Endodermal cell (in vitro differentiated cells): ENCODE measurements at places on chromosomes 6 and 20. TPM values are rescaled to one million over a fixed set of nuclear protein-coding genes. Genes with fewer than 3 reads are reported as not detected.
A peak's percentile ranks its signal among the peaks of the same experiment; 100 is the strongest.

SCUBE3 gene
- 0.25 to 0.28 TPM (median 0.27 TPM) in 3 replicates for total RNA-seq

DNA sequence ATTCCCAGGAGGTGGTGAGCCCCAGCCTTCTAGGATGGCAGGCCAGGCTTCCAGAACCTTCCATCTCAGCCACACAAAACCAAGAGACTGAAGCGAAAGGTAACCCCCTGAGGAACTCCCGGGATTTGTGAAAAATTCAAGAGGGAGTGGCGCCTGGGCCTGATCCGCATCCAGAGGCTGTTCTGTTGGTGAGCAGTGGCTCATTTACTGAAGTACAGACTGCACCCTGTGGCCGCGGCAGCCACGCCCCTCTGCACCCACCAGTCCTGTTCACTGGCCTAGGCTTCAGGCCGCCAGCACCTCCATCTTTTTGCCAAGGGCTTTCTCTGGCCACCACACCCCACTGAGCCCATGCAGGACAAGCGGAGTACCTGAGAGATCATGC lies 79.1 kb upstream of the PTPN1 start:
- no peak for DNase-seq

DNA sequence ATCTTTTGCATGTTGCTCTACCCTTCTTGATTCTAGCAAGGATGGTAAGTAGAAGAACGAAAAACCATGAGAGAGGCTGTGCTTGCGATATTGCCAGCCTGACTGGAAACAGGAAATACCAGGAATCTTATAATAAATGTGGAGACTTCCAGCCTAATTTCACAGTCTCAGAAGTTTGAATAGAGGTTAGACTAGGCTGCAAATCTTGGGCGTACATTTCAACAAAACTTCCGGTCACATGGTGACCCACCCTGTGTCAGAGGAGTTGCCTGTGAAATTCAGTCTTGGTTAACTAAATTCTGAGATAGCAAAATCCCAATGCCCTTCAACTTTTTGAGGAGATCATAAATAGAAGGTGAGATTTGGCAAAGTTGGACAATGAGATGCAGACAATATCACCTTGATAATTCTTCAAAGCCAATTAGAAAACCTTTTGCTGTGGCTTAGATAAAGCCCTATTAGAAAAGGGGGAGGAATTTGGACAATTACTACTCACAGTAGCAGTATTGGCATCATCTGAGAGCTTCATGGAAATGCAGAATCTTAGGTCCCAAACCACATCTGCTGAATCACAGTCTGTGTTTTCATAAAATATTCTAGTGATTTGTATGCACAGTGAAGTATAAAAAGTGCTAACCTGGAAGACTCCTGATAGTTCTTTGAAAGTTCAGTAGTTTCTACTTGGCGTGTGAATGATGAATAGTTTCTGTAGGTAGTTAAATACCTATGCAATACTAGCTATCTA lies 262.0 kb upstream of the JAG1 start:
- no peak for DNase-seq

OTOR gene
- total RNA-seq: not detected in 2 replicates

DNA sequence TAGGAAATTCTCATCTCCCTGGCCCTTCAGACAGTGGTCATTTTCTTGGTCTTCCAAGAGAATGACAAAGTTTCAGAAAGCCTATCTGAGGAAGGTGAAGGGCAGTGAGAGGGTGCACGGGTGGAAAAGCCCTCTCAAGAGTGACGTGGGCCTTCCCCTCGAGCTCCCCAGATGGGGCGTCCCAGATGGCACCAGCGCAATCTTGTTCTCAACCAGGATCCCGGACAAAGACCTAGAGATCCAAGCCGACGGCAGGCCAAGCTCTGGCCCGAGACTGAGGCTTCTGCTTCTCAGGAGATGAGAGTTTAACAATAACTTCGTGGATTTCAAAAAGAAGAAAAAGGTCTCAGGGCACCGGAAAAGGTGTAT lies 797 bp upstream of the ZNF133 start:
- no peak for DNase-seq

DNA sequence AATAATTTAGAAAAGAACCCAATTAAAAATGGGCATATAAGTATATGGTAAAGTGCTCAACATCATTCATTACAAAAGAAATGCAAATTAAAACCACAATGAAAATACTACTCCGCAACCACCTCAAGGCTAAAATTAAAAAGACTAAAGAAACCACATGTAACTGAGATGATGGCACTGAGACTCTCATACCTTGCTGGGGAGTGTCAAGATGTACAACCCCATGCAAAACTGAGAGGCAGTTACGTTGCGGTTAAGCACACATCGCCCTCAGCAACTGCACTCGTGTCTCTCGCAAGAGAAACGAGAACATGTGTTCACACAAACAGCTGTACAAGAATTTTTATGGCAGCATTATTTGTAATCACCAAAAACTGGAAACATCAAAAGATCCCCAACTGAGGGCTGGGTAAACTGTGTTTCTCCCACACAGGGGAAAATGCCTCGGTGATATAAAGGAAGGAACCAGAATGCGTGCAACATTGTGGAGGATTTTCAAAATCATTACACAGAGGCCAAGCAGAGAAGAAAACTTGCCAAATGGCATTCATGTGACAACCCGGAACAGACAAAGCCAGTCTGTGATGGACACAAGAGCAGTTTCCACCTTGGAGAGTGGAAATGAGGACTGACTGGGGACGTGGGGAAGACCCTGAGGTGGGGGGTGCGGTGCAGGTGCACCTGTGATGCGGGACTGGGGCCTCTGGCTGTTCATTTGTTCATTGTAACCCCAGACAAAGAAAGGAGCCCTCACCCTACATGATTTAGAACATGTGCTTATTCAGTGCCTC lies 144.9 kb downstream of the WDR27 start:
- DNase-seq: no peak

DNA sequence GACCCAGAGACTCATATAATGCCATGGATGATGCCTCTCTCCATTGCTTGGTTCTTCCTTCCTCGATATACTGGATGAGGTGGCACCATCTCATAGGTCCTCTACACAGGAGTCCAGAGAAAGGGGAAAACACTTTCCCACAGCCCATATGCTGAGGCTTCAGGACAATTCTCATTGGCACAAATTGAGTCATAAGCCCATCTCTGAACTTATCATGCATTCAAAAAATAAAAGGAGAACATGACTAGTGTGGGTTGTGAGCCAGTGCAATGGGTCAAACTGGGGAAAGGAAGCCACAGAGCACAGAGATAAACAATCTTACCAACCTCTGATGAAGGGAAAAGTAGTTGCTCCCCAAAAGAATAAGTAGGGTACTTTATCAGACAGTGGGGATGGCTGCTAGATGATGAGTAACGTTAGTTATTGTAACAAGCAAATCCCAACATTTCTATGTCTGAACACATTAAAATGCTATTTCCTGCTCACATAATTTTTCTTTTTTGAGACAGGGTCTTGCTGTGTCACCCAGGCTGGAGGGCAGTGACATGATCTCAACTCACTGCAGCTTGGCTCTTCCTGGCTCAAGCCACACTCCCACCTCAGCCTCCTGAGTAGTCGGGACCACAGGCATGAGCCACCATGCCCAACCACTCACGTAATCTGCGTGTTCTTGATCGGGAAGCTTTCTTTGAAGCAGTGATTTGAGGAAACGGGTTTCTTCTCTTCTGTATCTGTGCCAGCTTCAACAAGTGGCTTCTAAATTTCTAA lies 27.0 kb downstream of the SOD2 start:
- no peak for DNase-seq

GRCh38 chr6:26322645-26323482 lies 42.1 kb upstream of the BTN3A2 start:
- DNase-seq: peak; percentile 86

- peak; percentile 95 for DNase-seq
These were observed 64.8 kb downstream of the KIAA0319 start for GRCh38 chr6:24581084-24581669.

GRCh38 chr6:167788563-167788903 lies 38.2 kb upstream of the AFDN start:
- no peak for DNase-seq

GRCh38 chr6:100188754-100189153 lies 194.7 kb upstream of the MCHR2 start:
- no peak for DNase-seq

DBNDD2 gene
- total RNA-seq: 62.5 and 63.2 TPM in 2 replicates

GRCh38 chr6:43712579-43712978 lies 25.0 kb upstream of the MRPS18A start:
- peak; percentile 30 for DNase-seq

HMGA1 gene
- total RNA-seq: 1,305 to 1,418 TPM (median 1,306 TPM) in 3 replicates

- no peak for DNase-seq
These were observed 205.3 kb downstream of the THBS2 start for GRCh38 chr6:169048185-169048864.

- DNase-seq: no peak
These were observed 134.7 kb downstream of the FAM83B start for GRCh38 chr6:54981276-54981609.

WFDC13 gene
- not detected in 2 replicates for total RNA-seq

REM1 gene
- total RNA-seq: not detected in 3 replicates

GRCh38 chr6:12363651-12364381 lies 73.7 kb downstream of the EDN1 start:
- DNase-seq: no peak

SPATS1 gene
- not detected in 3 replicates for total RNA-seq

DNA sequence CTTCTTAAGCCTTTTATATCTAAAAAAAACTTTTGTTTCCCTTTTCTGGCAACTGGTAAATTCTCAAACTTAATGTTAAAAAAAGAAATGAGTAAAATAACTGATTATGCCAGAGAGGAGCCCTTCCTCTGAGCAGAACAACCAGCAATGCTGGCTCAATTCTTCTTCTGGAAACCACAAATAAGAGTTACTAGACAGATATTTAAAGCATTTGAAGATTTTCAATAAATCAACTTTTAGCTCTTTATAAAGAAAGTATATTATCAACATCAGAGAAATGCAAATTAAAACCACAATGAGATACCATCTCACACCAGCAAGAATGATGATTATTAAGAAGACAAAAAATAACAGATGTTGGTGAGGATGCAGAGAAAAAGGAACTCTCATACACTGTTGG lies 61.1 kb upstream of the TCF21 start:
- DNase-seq: no peak

GPR31 gene
- not detected in 2 replicates for total RNA-seq

DNA sequence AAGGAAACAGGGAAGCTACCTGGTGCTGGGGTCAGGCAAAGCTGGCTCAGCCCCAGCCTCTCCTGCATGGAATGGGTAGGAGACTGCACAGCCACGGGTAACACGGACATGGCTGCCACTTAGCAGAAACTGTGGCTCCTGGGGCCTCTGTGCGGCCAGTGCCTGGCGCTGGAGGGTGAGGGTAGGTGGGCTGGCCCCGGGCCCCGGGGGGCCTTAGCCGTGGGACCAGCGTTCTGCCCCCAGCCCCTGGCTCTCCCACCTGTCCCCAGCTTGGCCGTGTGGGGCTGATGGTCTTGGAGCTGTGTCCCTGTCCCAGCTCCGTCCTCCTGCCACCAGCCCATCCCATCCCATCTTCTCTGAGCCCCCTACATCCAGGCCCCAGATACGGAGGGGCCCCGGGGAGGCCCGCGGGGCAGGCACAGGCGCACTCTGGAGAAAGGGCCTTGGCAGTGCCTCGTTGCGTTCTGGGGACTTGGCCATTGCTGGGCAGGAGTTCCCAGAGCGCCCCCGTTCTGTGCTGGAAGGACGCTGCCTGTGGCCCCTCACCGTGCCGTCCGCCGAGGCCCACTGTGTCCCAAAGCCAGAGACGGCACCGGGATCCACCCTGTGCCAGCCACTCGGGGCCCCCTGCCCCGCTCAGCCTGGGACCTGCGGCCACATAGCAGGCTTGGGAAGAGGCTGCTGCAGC lies 12.2 kb downstream of the CHRNA4 start:
- DNase-seq: no peak

DUSP15 gene
- total RNA-seq: 2.8 and 3.8 TPM in 2 replicates

DNA sequence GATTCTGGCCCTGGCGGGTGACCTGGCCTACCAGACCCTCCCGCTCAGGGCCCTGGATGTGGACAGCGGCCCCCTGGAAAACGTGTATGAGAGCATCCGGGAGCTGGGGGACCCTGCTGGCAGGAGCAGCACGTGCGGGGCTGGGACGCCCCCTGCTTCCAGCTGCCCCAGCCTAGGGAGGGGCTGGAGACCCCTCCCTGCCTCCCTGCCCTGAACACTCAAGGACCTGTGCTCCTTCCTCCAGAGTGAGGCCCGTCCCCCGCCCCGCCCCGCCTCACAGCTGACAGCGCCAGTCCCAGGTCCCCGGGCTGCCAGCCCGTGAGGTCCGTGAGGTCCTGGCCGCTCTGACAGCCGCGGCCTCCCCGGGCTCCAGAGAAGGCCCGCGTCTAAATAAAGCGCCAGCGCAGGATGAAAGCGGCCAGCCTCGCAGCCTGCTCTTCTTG lies 868 bp upstream of the SLC2A4RG start:
- peak; percentile 90 for DNase-seq

DNA sequence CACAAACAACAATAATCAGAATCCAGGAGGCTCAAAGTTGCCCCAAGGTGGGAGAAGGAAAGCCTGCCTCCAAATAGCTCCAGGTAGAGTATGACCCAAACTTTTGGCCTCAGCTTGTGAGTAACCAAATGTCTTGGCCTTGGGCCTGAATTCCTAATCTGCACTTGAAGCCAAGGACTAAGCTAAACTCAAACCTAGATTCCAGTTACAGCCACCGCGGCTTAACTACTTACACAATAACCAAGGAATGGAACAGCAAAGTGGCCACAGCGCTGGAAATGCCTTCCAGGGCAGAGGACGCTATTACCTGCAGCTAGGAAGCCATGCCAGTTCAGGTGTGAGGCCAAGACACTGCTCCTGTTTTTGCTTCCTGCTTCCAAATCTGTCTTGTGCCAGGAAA lies 4.6 kb downstream of the NINL start:
- no peak for DNase-seq

TRIM15 gene
- not detected in 3 replicates for total RNA-seq

CEP57L1 gene
- total RNA-seq: 7.9 and 8.4 TPM in 2 replicates

THEMIS gene
- not detected in 2 replicates for total RNA-seq

GRCh38 chr20:57545927-57546662 lies 14.8 kb upstream of the PCK1 start:
- DNase-seq: peak; percentile 49

TRIM40 gene
- total RNA-seq: not detected in 2 replicates

- DNase-seq: no peak
These were observed 22.1 kb upstream of the TINAG start for GRCh38 chr6:54286141-54286540.

GRCh38 chr20:51353491-51353890 lies 189.0 kb downstream of the NFATC2 start:
- DNase-seq: no peak

GRCh38 chr20:24966317-24967012 lies 17.4 kb downstream of the CST7 start:
- peak; percentile 8 for DNase-seq

DNA sequence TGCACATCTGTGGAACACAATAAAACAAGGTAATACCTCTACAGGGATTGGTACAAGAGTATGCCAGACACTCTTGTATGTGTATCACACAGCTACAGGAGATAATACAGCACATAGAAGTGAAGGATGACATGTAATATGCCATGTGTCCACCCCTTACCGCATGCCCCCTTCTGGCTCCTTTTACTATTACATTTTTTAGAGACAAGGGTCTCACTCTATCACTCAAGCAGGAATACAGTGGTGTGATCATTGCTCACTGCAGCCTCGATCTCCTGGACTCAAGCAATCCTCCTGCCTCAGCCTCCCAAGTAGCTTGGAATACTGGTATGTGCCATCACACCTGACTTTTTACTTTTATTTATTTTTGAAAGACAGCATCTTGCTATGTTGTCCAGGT lies 4.2 kb upstream of the NCR3 start:
- no peak for DNase-seq

USP49 gene
- 15.0 to 18.9 TPM (median 15.7 TPM) in 3 replicates for total RNA-seq
